CD4-positive, CD25-positive, alpha-beta regulatory T cell (primary cell): ENCODE measurements at places on chromosomes 16 and 17. TPM values are rescaled to one million over a fixed set of nuclear protein-coding genes. Genes with fewer than 3 reads are reported as not detected.

- no peak for DNase-seq
Measured at GRCh38 chr16:66511602-66512271, 38.2 kb downstream of the TK2 start.

Gene AOC3
- 0.49 TPM for total RNA-seq

DNA sequence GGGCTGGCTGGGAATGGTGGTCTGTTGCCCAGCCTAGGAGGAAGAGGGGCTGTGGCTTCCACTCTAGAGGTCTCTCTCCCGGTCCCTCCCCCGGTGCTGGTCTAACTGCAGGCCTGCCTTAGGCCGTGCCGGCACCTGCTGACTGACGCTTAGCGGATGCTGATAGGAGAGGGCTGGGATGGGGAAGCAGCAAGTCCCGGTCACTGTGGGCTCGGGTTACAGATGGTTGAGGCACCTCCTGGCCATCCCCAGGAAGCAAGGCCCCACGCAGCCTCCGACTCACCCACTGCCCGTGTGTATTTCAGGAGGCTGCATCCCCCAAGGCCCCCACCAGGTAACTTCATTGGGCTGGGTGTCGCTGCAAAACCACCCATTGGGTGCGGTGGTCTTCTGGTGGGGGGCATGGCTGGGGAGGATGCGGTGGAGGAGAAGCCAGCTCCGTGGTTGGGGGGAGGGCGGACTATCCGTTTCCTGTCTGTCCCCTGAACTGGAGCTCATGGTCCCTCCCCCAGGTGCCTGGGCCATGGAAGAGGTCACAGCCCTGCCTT is 278.9 kb downstream of the SEC14L1 start:
- DNase-seq, result no peak

GRCh38 chr16:23345237-23345636 is 43.1 kb downstream of the SCNN1B start:
- no peak for DNase-seq

DNA sequence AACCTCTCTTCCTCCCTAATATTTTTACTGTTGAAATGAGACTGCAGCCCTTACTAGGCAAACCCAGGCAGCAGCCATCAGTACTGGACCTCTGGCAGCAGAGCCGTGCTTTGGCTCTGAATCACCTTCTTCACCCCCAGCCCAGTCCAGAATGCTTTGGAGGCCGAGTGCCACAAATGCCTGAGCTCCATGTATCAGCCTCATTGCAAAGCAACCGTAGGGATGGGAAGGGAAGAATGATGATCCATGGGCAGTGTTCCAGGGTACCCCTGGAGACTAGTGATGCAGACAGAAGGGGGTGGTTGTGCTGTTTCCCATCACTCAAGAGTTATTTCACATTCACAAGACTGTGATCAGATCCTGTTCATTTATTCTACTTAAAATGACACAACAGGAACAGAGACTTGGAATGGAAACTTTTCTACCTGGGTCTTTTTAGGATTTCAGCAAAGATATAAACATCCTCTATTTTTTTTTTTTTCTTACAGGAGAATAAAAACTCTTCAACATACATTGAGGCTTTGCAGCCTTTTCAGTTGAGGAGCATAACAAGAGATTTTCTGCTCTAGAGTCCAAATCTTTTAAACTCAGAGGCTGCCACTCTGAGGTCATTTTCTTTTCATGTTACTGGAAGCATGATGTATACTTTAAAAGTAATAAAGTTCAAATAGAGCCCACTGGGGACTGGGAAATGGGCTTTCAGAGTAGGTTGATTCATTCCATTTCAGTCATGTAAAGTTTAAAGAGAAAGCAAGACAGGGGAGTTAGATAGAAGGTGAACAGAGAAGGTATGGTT is 138.3 kb downstream of the KCNJ2 start:
- DNase-seq, result no peak
